8988T (cell line): ENCODE measurements at places on chromosomes 4 and X.

- DNase-seq, result no peak
Observed at GRCh38 chrX:132652871-132653270, 164.0 kb upstream of the MBNL3 start.

- no peak for DNase-seq
Observed at GRCh38 chr4:156832886-156833285, 138.7 kb downstream of the PDGFC start.

DNA sequence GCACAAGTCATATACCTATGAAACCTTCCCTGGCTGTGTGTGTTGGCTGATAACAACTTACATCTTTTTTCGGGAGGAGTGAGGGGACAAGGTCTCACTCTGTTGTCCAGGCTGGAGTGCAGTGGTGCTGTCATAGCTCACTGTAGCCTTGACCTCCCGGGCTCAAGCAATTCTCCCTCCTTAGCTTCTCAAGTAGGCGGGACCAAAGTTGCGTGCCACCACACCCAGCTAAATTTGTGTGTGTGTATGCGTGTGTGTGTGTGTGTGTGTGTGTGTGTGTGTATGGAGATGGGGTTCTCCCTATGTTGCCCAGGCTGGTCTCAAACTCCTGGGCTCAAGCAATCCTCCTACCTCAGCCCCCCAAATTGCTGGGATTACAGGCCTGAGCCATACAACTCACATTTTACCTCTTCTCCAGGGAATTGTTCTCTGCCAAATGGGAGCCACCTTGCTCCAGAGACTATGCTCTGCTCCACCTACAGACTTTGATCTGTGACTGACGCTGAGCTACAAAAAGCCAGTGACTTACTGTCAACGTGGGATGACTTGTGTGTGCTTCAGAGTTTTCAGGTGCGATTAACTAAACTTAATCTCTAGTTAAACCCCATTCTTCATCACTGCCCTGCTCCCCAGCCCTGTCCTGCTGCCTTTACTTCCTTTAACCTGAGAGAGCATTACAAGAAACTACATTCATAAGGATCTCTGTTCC, 2.0 kb upstream of the BEX4 start:
- no peak for DNase-seq

DNA sequence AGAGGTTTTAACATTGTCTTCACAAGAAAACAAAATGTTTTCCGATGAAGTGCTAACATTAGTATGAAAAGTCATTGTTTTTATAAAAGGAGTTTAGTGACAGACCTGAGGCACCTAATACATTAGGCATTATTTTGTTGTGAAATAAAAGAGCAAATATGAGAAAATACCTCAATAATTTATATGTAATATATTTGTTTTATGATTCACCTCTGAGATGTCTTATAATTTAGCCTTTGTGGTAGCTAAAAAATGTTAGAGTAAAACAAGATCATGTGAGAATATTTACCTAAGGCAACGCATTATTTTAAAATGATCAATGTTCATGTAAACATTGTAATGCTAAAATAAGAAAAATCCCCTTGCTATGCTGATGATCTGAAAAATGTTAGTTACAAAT, 100.9 kb upstream of the WDFY3 start:
- no peak for DNase-seq

DNA sequence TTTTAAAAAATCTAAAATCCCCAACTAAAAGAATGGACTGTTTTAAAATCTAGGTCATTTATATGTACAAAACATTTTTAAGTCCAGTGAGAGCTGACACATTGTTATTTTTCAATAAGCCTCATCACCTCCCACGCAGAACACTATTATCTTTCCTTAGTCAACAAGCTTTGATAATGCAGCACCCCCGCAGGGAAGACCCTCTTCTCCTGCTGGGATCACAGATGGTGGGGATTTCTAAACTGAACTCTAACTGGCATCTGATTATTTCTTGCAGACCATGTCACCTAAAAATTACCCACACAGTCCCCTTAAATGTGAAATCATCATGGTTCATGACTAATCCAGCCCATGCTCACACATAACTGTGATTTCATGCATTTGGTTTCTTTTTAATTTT, 11.6 kb downstream of the SYTL4 start:
- DNase-seq, result no peak

DNA sequence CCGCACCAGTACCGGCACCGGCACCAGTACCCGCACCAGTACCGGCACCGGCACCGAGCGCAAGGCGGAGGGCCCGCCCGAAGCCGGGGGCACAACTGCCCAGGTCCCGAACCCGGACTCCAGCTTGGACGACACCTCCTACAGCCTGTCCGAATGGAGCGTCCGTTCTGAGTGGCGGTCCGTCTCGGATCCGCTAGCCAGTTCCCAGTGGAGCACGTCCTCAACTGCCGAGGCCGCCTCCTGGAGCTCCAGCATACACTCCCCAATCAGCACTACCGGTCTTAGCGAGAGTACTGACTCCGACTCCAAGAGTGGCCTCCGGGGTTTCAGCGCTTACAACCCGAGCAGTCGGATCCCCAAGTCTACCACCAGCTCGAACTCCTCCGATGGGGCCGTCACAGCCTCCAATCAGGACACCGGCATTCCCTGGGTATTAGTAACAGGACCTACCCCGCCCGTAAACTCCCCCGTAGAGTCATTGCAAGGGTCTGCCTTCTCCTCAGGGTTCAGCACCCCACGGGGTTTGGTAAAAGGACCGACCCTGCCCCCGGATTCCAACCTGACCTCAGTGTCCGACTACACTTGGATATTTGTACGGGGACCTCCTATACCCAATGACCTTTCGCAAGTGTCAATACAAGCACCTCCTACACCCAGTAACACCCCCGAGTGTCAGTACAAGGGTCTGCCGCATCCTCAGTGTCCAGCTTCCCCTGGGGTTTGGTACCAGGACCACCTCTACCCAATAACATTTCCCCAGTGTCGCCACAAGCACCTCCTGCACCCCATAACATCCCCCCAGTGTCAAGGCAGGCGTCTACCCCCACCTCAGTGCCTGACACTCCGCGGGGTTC, 721 bp upstream of the MAOA start:
- no peak for DNase-seq

DNA sequence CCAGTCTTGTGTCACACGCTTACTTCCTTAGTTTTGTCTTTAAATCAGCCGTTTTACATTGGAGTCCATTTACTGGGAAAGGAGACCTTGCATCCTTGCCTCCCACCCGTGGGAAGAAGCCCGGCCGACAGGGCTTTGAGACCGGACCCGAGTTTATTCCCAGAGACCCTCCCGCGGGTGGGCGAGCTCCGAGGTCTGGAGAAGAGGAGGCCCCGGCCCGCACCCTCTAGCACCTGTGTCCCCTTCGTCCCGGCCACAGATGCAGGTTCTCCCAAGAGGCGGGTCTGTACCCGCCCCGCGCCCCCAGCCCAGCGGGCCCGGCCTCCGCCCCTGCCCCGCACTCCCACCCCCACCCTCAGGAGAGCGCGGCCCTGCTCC, 3.8 kb upstream of the SLC26A1 start:
- DNase-seq, result no peak

GRCh38 chr4:66574145-66574978, 904.1 kb upstream of the EPHA5 start:
- DNase-seq, result no peak

DNA sequence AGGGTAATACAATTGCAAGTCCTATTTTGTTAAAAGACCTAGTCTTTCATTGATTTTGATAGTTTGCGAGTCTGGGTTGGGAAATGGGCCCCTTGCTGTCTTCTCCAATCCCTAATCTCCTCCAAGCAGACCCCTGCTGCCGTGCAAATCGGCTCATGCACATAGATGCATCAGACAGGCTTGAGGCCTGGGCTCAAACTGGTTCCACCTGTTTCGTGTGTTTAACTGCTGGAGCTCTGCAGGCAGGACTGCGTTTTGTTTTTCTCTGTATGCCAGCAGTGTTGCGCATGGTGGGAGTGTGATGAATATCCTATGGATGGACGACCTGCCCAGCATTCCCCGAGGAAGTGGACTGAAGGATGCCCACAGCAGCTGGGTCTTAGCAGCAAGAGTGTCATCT, 133.9 kb downstream of the PDGFRA start:
- no peak for DNase-seq

DNA sequence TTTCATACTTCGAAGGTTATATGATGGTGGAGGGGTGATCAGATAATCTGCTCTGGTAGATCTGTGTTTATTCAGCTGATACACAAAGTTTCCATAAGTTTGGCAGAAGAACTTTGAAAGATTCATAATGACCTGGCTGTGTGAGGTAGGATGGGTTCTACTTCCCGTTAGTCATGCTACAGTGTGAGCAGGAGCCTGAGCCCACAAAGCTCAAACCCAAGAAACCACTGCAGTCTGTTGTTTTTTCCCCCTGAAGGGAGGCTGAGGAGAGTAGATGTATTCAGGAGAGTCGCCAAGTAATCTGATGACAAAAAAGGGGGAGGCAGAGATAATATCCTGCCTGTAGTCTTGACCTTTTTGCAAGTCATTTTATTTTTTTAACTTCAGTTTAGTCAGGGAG, 52.8 kb upstream of the PPP3CA start:
- DNase-seq, result no peak

- no peak for DNase-seq
Observed at GRCh38 chrX:63809173-63809572, 24.2 kb upstream of the ARHGEF9 start.

GRCh38 chr4:132383571-132384199, 765.4 kb upstream of the PCDH10 start:
- DNase-seq, result no peak

DNA sequence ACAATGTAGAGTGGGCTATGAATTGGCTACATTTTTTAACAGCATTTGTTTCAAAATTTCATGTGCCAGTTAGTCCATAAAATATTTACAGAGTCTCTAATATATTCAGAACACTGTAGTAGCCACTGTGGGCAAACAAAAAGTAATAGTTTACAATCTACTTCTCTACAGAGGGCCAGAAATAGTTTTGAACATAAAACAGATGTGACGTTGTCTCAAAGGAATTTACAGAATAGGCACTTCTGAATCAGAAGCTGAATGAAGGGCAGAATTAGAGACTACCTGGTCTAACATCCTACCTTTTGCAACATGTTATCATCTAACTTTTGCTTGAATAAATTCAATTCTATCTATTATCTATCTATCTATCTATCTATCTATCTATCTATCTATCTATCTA, 811.9 kb upstream of the EPHA5 start:
- DNase-seq, result no peak

DNA sequence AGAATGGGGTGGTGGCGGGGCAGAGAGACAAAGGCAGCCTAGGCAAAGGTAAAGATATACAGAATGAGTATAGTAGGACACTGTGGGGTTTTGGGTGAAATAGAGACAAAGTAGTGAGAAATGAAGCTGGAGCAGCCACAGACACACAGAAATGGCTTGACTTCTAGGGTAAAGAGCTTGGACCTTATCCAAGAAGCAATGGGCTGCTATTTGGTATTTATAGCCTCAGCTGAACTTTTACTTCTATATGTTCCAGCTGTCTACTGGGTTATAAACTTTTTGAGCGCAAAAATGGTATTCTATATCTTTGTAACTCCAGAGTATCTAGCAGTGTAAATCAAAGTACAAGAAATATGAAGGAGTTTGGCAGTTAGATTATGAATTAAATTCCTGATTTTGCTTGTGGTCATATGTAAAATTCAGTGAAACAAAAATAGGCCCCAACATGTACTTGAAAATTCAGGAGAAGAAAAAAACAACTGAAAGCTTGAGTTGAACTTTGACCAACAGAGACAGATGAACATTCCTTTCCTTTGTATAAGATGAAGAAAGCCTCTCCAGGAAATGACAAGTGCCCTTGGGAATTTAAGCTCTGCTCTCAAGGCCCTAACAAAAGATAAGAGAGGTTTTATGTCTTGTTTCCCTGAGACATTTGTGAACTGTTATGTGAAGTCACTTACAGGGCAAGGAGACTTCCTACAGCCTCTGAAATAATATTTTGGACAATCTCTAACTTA, 354.1 kb downstream of the CHIC1 start:
- DNase-seq, result peak; percentile 26

DNA sequence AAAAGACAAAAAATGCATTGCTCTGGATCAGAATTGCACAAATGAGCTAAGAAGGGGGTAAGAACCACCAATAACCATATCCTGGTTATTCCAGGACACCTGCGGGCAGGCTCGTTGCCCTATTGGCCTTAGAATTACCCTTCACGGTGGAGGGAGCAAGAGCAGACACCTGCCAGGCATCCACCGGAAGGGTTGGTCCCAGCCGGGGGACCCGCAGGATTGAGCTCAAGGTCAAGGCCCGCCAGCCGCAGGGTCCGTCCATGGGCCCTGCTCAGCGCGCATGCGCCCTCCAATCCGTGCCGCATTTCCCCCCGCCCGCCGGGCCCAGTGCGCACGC, 575 bp downstream of the SLC25A6 start:
- peak; percentile 94 for DNase-seq

- DNase-seq, result no peak
Observed at GRCh38 chr4:107117726-107118125, 81.6 kb upstream of the DKK2 start.

- DNase-seq, result no peak
Observed at GRCh38 chr4:91325495-91325894, 978.3 kb upstream of the GRID2 start.

DNA sequence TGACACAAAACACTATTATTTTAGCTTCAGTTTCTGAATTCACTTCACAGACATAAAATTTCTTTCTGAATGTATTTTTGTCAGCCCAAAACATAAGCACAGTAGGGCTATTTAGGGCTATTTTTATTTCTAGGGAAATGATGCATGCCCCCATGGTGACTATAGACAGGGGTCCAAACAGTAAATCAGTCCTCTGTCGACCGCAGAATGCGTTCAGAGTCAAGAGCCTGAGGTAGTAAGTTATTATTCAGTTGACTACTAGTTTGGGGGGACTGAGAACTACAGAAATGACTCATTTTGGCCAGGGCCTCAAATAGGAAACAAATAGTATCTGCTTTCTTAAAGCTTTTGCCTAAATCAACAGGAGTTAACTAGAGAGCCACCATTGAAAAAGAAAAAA, 414.4 kb downstream of the AFF2 start:
- DNase-seq, result no peak

GRCh38 chr4:111988514-111988913, 156.7 kb upstream of the FAM241A start:
- DNase-seq, result no peak

- DNase-seq, result no peak
Observed at GRCh38 chr4:142181021-142181420, 544.6 kb downstream of the IL15 start.

- DNase-seq, result peak; percentile 92
Observed at GRCh38 chrX:24150051-24150790, 692 bp downstream of the ZFX start.

DNA sequence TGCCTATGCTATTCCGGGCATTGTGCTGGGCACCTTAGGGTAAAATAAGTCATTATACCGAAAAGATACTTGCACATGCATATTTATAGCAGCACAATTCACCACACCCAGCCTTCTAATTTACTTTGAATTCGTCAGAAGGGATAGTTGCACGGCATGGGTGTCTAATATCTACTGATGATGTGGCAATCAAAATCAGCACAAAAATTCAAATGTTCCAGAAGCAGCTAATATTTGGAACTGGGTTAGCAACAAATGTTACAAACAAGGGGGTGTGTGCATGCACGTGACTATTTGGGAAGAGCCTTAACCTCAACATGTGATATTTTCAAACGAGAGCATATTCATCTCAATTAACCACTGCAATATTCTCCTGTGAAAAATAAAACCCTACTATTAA, 79.7 kb upstream of the PRSS48 start:
- DNase-seq, result no peak

- no peak for DNase-seq
Observed at GRCh38 chrX:130728208-130728607, 174.8 kb downstream of the ENOX2 start.

- DNase-seq, result no peak
Observed at GRCh38 chr4:102564399-102565059, 63.4 kb downstream of the NFKB1 start.
